Keratinocyte (primary cell): ENCODE measurements at places on chromosomes 5 and 9. TPM values are rescaled to one million over a fixed set of nuclear protein-coding genes. Genes with fewer than 3 reads are reported as not detected.

DNA sequence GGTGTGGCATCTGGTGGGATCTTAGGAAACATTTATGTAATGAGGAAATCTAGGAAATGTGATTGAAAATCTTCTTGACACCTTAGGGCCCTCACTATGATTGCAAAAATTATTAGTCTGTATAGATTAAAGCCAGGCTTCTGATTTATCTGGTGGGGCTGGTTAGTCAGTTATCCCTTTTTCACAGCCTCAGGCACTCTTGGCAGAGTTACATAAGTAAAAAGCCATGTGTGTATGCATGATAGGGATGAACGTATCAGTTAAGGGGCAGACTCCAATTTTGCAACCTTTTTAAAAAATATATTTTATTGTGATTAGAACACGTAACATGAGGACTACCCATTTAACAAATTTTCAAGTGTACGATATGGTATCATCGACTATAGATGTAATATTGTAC is 30.6 kb upstream of the RAB14 start:
- no peaks in the 10 kb centered on the region for H3K36me3 ChIP-seq
- H3K27ac ChIP-seq: no peak overlapping the region
- no peaks in the 10 kb centered on the region for H3K27me3 ChIP-seq
- DNase-seq: no peak

GRCh38 chr5:107219993-107220392 is 450.7 kb downstream of the EFNA5 start:
- no peak for DNase-seq
- H3K4me1 ChIP-seq: peaks cover 21% of the 10 kb centered on the region
- H3K27ac ChIP-seq: no peak overlapping the region
- no peaks in the 10 kb centered on the region for H3K36me3 ChIP-seq
- H3K4me3 ChIP-seq: no peak overlapping the region

GRCh38 chr5:104987074-104987473 is 1424.5 kb upstream of the NUDT12 start:
- H3K4me1 ChIP-seq: no peaks in the 10 kb centered on the region
- no peak overlapping the region for H3K4me3 ChIP-seq
- no peaks in the 10 kb centered on the region for H3K27me3 ChIP-seq
- no peaks in the 10 kb centered on the region for H3K36me3 ChIP-seq

- H3K27me3 ChIP-seq: peaks cover 6% of the 10 kb centered on the region
- no peak overlapping the region for H3K4me3 ChIP-seq
- H3K4me1 ChIP-seq: no peaks in the 10 kb centered on the region
These were observed 115.4 kb downstream of the EGFLAM start for GRCh38 chr5:38373743-38374142.

GRCh38 chr9:114532561-114533237 is 27.4 kb upstream of the WHRN start:
- no peaks in the 10 kb centered on the region for H3K4me1 ChIP-seq
- H3K27me3 ChIP-seq: no peaks in the 10 kb centered on the region
- H3K27ac ChIP-seq: no peak overlapping the region
- no peaks in the 10 kb centered on the region for H3K36me3 ChIP-seq
- DNase-seq: no peak
- H3K4me3 ChIP-seq: no peak overlapping the region

DNA sequence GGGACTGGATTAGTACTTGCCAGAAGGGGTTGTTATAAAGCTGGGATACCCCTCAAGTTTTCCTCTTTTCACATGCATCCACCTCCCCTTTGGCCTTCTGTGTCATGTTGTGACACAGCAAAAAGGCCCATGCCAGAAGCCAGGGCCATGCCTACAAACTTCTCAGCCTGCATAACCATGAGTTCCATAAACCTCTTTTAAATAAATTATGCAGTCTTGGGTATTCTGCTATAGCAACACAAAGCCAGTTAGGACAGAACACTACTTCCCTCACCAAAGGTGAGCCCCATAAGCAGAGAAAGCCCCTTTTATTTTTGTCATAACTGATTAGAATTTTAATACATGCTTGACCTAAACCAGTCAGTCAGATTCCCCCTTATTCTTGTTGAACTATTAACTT is 801.3 kb downstream of the DNAH5 start:
- no peak overlapping the region for H3K27ac ChIP-seq
- no peaks in the 10 kb centered on the region for H3K27me3 ChIP-seq
- no peaks in the 10 kb centered on the region for H3K4me1 ChIP-seq
- H3K4me3 ChIP-seq: no peak overlapping the region
- no peak for DNase-seq

- no peaks in the 10 kb centered on the region for H3K36me3 ChIP-seq
- DNase-seq: no peak
- no peak overlapping the region for H3K27ac ChIP-seq
- H3K27me3 ChIP-seq: no peaks in the 10 kb centered on the region
These were observed 69.4 kb upstream of the FBXL17 start for GRCh38 chr5:108451269-108451668.

GRCh38 chr5:135069016-135069770 is 35.2 kb upstream of the PITX1 start:
- no peaks in the 10 kb centered on the region for H3K36me3 ChIP-seq
- H3K4me1 ChIP-seq: no peaks in the 10 kb centered on the region
- DNase-seq: no peak
- no peak overlapping the region for H3K4me3 ChIP-seq
- H3K27me3 ChIP-seq: peaks cover 14% of the 10 kb centered on the region

- H3K27me3 ChIP-seq: no peaks in the 10 kb centered on the region
- no peak for DNase-seq
- H3K27ac ChIP-seq: no peak overlapping the region
- no peaks in the 10 kb centered on the region for H3K4me1 ChIP-seq
These were observed 62.6 kb downstream of the NEK6 start for GRCh38 chr9:124320062-124320973.

DNA sequence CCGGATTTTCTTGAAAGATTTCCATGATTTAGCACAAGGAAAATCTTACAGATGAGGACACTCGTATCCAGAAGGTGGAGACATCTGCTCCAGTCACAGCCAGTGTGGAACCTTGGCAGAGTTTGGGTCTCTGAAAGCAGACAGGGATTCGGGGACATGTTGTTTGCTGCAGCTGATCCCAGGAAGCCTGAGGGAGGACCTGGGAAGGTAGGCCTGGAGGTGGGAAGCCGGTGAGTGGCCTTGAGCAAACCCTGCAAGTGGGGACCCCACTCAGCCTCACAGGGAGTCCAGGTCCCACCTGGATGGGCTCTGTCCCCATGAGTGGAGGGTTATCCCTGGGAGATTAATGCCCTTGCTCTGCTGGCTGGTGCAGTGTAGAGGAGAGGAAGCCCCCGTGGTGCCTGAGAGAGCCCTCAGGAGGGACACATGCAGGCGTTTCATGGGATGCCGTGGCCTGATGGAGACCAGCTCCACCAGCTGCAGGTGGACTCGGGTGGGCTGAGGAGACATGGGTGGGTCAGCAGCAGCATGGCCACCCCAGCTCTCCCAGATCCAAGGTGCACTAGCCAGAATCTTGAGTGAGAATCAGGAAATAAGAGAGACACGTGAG is 7.8 kb downstream of the MRPS2 start:
- H3K4me3 ChIP-seq: no peak overlapping the region
- no peaks in the 10 kb centered on the region for H3K27me3 ChIP-seq
- no peak for DNase-seq
- H3K36me3 ChIP-seq: peaks cover 17% of the 10 kb centered on the region
- peaks cover 13% of the 10 kb centered on the region for H3K4me1 ChIP-seq
- no peak overlapping the region for H3K27ac ChIP-seq

Gene STPG3
- polyA plus RNA-seq: not detected in 3 replicates

Gene GRIA1
- polyA plus RNA-seq: not detected in 3 replicates
